ENCODE measurements at places on chromosomes 6 and 20.

DNA sequence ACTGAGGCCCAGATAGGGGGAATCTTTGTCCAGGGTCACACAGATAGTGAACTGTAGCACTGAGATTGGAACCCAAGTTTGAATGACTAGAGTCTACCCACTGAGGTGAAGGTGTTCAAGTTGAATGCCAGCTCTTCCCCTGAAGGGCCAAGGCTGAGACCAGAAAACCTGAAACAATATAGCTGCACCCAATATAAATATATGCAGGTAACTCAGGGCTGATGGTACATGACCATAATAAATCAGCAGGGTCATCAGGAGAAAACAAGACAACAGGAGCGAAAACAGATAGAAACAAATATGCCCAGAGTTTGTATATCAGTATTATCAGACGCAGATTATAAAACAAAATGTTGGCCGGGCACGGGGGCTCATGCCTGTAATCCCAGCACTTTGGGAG, 4.0 kb upstream of the RBCK1 start:
- no peak for DNase-seq

DNA sequence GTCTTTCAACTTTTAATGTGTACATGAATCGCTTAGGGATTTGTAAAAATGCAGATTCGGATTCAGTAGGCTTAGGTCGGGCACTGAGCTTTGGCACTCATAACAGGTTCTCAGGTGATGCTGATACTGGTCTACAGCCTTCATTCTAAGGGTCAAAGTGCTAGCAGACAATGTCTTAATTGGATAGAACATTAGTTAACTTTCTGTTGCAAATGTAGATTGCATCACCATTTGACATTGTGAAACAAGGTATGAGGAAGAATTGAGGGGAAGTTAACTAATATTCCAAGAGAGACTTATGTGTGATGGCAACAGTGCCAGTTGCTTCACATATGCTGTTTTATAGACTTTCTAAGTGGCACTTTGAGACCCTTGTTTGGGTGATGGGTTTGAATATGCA, 86.9 kb downstream of the MLIP start:
- no peak for DNase-seq

- DNase-seq, result no peak
Measured at GRCh38 chr6:63734923-63735322, 99.3 kb downstream of the PHF3 start.

DNA sequence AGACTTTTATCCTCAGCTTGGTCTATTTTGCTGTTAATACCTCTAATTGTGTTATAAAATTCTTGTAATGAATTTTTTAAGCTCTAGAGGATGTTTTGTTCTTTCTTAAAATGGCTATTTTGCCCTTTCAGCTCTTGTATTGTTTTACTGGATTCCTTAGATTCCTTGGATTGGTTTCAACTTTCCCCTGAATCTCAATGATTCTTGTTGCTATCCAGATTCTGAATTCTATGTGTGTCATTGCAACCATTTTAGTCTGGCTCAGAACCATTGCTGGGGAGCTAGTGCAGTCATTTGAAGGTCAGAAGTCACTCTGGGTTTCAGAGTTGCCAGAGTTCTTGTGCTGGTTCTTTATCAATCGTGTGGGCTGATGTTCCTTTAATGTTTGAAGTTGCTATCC, 37.1 kb downstream of the OTOR start:
- no peak for DNase-seq

DNA sequence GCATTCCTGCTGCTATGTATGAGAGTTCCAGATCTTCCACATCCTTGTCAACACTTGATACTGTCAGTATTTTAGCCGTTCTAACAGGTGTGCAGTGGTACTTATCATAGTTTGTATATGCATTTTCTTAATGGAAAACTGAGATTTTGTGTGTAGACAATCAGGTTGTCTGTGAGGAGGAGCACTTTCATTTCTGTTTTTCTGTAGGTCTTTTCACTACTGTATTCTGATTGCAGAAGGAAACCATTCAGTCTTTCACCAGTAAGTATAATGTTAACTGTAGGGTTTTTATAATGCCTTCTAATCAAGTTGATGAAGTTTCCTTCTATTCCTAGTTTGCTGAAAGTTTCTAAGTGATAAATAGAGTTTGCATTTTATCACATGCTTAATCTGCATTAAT, 107.5 kb downstream of the C6orf58 start:
- DNase-seq, result no peak

GRCh38 chr6:147642458-147642857, 134.0 kb downstream of the SAMD5 start:
- no peak for DNase-seq

- DNase-seq, result no peak
Measured at GRCh38 chr6:11747021-11747420, 31.6 kb downstream of the ADTRP start.

GRCh38 chr20:43558412-43559146, at the start of gene SGK2:
Gene SGK2, plus strand, starts transcription at chr20:43559027. Its CDS starts 7,469 bp downstream, at chr20:43566496.
- DNase-seq, result no peak

- DNase-seq, result no peak
Measured at GRCh38 chr6:126204598-126204997, 135.3 kb upstream of the CENPW start.

DNA sequence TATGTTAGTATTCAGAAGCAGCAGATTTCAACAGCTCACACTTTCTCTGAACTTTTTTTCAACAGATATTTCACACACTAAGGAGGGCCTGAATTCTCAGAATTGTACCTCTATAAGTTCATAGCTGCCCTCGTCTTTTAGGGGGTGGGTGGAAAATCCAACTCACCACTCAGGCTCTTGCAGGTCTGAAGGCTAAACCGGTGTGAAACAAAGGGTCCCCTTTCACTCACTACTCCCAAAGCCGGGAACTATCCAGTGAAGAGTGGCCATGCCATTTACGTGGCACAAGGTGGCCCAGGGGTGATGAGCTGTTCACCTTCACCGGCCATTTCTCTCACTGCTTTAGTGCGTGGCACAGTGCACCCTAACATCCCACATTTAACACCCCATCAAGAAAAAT, 24.2 kb downstream of the TBC1D7 start:
- DNase-seq, result no peak

DNA sequence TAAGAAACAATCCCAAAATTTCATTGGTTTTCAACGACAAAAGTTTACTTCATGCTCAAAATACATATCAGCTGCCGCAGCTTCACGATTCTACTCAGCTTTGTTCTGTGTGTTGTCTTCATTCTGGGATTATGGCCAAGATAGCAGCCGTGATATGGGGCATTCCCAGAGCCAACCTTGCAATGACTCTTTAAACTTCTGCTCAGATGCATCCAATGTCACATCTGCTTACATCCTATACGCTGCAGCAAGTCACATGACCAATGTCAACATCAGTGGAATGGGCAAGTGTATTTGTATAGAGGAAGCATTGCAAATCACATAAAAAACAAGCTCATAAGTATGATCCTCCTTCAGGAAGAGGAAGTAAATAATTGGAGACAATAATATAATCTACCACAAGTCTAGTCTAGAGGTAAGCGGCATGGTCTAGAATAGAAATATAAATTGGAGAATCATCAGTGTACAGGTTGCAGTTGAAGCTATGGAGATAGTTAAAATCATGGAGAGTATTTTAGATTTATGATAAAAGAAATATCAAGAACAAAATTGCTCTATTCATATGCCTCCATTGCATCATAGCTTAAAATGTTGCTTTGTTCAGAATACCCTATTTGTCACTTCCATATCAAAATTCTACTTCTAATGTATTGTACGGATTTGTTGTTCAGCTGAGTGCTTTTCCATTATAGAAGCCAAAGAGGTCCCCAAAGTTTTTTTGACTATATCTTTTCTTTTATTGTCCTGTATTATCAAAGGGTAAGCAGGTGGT, 7.2 kb upstream of the C6orf141 start:
- no peak for DNase-seq

- peak; percentile 76 for DNase-seq
Measured at GRCh38 chr6:129709769-129710449, at the start of gene ARHGAP18. Gene ARHGAP18, minus strand, starts transcription at chr6:129710177. Its CDS starts 41 bp downstream, at chr6:129710136.

DNA sequence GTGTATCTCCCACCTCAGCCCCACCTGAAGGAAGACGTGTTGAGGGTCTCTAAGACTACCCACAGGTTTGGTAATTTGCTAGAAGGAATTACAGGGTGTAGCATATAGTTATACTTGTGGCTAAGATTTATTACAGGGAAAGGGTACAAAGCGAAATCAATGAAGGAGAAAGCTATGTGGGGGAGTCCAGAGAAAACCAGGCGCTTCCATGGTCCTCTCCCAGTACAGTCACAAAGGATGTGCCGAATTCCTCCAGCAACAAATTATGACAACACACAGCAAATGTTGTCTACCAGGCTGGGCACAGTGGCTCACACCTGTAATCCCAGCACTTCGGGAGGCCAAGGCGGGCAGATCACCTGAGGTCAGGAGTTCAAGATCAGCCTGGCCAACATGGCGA, 64.1 kb upstream of the TGM3 start:
- no peak for DNase-seq

DNA sequence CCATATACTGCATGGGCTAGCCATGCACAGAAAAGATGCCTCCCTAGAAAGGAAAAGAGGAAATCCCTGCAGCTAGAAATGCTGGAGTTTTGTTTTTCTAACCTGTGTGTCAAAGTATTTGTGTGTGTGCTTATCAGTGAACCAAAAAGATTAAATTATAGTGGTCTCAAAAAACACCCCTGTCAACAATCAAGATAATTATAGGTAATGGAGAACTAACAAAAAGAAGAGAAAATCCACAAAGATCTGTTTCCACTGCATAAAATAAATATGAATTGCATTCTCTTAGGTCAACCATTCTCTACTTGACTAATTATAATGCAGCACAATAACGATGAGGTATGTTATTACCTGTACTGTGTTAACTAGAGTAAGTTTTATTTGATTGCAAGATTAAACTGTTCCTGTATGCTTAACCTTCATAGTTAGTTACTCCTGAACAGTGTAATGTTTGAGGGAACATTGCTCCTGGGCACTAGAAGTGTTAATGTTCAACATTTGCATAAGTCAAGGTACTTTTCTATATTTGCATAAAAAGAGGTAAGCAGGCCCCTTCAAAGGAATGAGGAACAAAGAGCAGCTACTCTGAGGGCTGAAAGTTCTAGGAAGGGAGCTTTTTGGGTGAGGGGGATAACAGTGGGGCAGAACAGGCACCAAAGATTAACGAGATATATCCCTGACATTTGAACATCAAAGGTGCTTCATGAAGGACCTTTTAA, 212.1 kb downstream of the BTBD9 start:
- no peak for DNase-seq
